ENCODE measurements at places on chromosomes 3 and 15.

- DNase-seq, result no peak
These were observed 120.8 kb upstream of the MEIS2 start for GRCh38 chr15:37220949-37221670.

- no peak for DNase-seq
These were observed 72.2 kb downstream of the ZNF148 start for GRCh38 chr3:125302932-125303331.

GRCh38 chr3:18847583-18848197 is 300.6 kb upstream of the KCNH8 start:
- no peak for DNase-seq

DNA sequence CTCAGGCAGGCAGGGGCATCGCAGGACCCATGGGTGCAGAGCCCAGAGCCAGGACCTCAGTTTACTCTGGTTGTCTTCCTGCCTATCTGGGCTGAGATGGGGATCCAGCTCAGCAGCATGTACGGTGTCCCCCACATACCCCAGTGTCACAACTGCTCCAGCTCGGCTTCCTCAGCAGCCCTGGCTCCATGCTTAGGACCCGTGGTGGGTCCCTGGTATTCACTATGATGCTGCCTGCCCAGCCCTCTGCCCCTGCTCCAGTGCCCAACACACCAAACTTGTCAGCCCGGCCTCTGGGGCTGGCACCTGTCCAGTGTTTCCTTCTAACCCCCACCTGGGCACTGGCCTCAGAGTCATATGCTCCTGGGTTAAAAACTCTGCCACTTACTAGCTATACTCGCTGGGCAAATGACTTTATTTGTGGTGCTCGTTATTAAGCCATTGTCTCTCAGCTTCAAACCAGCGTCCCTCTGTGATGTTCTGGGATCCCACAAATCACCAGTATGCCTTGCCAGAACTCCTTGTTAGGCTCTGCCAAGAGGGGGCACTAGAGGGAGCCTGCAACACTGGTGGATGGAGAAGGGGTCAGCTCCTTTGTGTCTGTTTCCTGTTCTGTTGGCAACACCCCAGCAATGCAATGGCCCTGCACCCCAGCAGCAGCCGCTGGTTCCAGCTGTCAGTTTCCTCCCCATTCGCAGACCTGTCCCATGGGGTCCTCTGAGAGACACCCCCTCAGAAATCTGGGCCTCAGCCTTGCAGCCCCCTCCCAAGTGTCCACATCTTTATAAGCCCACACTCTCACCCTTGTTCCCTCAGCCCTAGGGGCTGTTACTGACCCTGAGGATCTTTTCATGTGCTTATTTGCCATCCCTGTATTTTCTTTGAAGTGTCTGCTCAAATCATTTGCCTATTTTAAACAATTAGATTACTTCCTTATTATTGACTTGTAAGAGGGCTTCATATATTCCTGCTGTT is 24.1 kb upstream of the MRPS22 start:
- no peak for DNase-seq

DNA sequence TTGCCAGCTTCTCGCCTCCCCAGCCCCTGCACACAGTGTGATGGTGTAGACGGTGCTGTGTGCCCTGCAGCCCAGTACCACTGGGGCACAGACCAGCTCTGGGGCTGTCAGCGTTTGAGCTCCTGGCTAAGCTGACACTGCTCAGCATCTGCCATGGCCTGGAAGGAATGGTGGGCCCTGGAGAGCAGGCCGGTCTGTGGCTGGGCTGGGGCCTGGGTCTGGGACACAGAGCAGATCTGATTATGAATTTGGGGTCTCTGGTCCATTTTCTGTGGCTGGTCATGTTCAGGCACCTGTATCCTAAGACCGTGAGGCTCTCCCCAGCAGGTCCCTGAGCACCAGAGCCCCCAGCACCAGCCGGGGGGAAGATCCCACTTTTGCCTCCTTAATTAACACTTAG is 34.7 kb downstream of the HCN4 start:
- DNase-seq, result no peak

DNA sequence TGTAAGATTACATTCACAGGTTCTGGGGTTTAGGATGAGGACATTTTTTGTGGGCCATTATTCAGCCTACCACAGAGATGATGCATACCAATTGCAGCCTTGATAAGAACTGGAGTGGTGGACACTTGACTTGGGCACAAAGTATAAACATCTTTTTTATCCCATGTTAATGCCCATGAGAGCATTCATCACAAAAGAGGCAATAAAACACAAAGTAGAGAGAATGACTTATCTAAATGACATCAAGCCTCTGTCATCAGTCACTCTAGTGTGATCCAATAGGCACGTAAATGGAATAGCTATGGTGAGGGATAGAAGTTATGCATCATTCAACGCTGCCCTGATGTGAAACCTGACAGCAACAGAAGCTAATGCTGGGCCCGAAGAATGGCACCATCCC is 25.8 kb downstream of the VEPH1 start:
- DNase-seq, result no peak

DNA sequence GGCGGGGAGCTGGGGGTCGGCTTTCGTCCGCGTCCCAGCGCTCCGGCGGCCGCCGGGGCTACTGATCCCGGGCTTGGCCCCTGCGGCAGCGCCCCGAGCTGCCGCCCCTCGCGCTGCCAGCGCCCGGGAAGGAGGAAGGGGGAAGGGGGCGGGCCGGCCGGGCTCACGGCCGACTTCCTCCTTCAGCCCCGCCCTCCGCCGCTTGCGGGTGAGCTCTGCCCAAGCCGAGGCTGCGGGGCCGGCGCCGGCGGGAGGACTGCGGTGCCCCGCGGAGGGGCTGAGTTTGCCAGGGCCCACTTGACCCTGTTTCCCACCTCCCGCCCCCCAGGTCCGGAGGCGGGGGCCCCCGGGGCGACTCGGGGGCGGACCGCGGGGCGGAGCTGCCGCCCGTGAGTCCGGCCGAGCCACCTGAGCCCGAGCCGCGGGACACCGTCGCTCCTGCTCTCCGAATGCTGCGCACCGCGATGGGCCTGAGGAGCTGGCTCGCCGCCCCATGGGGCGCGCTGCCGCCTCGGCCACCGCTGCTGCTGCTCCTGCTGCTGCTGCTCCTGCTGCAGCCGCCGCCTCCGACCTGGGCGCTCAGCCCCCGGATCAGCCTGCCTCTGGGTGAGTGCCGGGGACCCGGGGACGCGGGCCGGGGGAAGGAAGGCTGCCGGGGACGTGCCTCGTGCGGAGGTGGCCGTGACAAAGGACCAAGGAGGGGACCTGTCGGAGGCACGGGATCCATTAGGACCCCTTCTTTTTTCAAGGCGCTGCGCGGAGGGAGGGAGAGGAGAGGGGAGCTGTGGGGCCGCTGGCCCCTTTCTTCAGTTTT is at the start of gene SEMA4B:
SEMA4B (plus strand) TSS at position 201 of the 814 bp plus-strand sequence; CDS start at position 450, 249 bp downstream.
- peak; percentile 84 for DNase-seq

DNA sequence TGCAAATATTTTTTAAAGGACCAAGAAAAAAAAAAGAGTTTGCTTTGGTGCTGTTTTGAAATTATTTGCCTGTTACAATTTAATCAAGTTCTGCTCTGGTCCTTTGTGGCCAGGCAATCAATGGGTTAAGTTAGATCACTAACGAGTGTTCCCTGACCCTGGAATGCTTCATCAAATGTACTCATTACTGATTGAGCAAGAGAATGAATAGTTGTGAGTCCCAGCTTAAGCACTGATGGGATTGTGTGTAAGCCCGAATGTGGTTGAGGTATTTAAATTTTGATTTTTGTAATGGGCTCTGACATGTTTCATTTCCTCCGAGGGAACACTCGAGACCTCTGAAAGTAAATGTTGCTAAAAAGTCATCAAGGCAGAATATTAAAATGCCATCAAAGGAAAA is 699.1 kb downstream of the MCTP2 start:
- DNase-seq, result no peak

GRCh38 chr3:77967621-77968020 is 927.7 kb downstream of the ROBO2 start:
- DNase-seq, result no peak

DNA sequence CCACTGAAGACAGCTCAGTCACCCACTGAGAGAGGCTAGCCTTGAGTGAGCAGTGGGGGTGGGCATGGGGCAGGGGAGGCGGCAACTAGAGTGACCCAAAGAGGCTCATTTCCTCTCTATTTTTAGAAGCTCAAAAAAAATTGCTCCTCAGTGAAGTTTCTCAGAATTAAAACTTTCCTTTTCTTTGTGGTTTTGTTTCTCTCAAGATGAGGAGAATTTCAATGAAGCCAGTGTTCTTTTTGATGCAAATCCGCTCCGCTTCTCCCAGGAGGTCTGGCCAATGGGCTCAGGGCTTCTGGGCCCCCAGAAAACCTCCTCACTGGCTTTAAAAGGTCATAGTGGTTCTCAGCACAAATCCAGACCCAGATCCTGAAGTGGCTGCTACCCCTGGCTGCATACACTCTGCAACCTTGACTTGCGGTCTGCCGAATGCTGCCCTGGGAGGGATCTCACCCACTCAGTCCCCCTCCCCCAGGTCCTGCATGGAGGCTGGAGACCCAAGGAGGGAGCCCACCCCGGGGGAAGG is at the start of gene ACSBG1:
ACSBG1 (minus strand) TSS at position 51 of the 526 bp plus-strand sequence. CDS start 64 bp downstream, outside the sequence.
- DNase-seq, result no peak

DNA sequence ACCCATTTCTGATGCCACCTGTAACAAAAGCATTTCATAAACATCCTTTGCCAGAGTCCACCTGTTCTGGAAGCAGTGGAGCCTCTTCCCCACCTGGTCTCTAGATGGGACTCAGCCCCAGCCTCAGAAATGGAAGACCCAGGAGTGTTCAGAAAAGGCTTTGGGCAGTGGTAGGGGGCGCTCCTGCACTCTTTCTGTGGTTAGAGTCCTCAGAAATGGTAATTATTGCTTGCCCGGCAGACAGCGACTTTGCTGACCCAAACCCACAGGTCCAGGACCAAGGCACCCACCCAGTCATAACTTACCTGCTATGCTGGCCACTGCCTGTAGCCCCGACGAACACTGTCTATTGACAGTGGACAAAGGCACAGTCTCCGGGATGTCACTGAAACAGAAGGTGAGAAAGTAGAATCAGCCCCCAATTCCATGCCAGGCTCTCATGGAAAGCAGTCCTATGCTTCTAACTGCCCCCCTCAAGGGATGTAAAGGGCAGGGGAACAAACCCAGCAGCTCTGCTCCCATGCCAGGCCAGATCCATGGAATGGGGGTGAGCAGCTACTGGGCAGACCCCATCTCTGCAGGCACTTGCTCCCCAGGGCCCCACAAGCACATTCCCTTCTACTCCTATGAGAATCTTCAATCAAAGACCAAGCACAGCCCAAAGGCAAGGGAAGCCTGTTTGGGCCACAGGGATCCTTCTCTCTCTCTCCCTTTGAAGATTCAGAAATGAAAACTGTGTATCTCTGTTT is 5.1 kb downstream of the ACAA1 start:
- no peak for DNase-seq

DNA sequence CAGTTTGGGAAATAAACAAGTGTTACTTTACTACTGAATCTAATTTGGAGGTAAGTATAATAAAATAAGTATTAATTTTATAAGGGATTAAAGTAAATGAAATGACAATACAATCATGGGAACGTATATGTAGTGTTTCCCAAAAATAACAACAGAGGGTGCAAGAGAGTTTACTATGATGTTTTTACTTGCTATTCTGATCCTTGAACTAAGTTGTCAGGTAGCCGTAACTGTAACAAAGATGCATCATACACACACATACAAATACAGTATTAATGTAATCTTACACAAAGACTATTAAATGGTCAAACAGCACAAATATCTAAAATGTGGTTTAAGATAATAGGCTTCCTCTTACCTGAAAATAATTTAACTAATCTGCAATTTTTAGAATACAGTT is 311.4 kb downstream of the TBC1D5 start:
- DNase-seq, result no peak

DNA sequence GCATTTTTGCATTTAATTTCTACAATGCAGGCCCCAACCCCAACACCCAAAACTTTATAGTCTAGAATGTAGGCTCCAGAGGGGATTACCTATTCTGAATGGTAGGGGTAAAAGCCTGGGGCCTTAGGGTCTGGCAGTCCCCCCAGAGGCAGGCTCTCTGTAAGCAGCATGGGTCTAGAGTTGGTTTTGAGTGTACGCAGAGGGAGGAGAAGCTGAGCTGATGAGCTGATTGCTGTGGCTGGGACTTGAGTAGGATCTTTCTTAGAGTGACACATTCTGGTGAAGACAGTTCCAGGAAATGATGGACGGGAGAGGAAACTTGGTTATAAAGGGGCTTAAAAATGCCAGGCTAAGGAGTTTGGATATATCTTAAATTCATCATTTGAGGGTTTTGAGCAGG is 2.1 kb downstream of the LPP start:
- no peak for DNase-seq

- no peak for DNase-seq
These were observed 548.6 kb downstream of the MAGI1 start for GRCh38 chr3:65490114-65490513.

GRCh38 chr3:55523471-55523870 is 36.4 kb upstream of the WNT5A start:
- no peak for DNase-seq

DNA sequence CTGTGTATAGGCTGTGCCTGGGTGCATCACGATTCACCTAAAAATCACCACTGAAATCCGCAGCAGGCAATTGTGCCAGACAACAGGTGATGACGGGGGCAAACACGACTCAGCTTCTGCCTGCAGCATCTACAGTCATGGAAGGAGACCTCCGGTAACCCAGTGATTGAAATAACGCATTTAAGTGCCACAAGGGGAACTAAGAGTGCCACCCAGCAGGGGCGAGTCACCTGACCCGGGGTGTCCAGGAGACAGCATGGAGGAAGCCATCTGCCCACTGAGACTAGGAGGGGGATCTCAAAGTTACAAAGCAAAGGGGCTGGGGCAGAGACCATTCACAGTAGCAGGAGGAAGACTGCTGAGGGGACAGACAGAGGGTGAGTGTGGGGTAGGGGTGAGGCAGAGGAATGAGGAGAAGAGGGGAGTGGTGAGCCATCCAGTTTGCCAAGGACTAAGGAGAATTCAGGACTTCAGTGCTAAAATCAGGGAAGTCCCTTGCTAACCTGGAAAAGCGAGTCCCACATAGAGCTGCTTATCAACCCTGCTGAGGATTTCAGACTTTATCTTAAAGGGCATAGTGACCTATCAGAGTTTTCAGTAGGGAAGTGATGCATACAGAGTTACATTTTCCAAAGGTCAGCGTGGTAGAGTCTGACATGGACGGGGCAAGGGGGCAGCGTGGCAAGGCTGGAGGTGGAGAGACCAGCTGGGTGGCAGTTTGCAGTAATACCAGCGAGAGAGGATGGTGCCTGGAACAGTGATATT is 256.7 kb upstream of the HES1 start:
- DNase-seq, result no peak

GRCh38 chr3:963255-963654 is 129.6 kb upstream of the CNTN6 start:
- DNase-seq, result no peak

- DNase-seq, result no peak
These were observed 398.8 kb downstream of the MECOM start for GRCh38 chr3:169264711-169265110.

- DNase-seq, result no peak
These were observed 7.3 kb downstream of the SRPRB start for GRCh38 chr3:133812872-133813271.

DNA sequence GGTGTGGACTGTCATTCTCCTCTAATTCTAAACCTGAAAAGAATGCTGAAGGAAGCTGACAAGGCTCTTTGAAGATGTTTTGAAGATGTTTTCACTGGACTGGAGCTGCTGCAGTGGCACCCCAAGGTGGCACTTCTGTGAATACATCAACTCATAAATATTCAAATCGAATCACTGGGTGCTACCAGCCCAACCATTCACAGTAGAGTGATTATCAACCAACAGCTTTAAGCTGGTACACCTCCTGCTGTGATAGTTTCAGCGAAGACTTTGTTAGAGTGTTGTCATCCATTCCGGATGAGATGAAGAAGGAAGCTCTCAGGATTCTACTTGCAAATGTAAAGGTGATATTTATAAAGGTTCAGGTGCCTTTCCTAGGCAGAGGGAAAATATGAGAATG is 106.6 kb downstream of the LSAMP start:
- no peak for DNase-seq

Measured in GM18507 (cell line).